ENCODE measurements at places on chromosomes 2 and 18.
A peak's percentile ranks its signal among the peaks of the same experiment; 100 is the strongest.

- no peak for DNase-seq
Observed at GRCh38 chr2:39484206-39484605, 47.1 kb upstream of the MAP4K3 start.

- no peak for DNase-seq
Observed at GRCh38 chr2:99695944-99696253, 206.1 kb upstream of the REV1 start.

GRCh38 chr2:234001380-234002160, 48.9 kb upstream of the SPP2 start:
- no peak for DNase-seq

- no peak for DNase-seq
Observed at GRCh38 chr18:36176711-36177110, 10.6 kb upstream of the MOCOS start.

DNA sequence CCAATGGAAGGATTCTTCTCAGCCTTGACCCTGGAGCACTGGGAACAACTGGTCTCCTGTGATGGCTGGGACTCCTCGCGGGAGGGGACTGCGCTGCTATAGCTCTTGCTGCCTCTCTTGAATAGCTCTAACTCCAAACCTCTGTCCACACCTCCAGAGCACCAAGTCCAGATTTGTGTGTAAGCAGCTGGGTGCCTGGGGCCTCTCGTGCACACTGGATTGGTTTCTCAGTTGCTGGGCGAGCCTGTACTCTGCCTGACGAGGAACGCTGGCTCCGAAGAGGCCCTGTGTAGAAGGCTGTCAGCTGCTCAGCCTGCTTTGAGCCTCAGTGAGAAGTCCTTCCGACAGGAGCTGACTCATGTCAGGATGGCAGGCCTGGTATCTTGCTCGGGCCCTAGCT, 28.8 kb downstream of the LIPG start:
- no peak for DNase-seq

GRCh38 chr2:11903085-11903606, 156.7 kb downstream of the LPIN1 start:
- no peak for DNase-seq

DNA sequence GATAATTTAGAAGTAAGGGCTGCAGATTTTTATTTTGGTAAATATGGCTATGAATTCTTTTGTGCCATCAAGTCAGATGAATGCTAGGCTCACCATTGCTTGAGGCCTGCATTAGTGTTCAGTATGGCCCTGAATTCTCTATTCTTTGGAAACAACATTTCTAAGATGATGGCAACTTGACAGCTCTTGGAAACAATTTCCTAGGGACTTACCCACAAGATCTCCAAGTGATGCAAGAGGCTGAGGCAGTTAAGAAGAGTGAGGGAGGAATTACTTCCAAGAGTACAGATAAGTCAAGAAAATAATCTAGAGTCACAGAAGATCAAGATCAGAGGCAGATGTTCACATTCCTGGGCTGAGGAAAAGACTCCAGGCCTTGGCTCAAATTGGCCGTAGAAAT, 129.1 kb downstream of the NRP2 start:
- DNase-seq, result no peak

GRCh38 chr2:42906111-42906556, 113.8 kb upstream of the HAAO start:
- DNase-seq, result no peak

DNA sequence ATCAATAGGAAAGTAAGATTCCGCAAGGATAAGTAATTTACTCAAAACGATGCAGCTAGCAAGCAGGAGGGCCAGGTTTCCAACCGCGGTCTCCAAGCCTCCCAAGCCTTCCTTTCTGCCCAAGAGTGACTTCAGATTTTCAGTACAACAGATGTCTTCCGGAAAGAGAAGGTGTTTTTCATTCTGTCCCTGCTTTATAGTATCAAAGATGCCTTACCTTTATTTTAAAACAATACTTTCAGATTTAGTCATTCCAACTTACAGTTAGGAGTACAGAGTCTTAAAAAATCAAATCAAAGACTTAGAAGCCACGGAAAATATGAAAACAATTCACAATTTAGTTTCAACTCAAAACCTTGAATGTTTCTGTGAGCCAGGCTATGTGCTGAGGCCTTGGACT, 43.6 kb downstream of the CYB5A start:
- DNase-seq, result no peak

DNA sequence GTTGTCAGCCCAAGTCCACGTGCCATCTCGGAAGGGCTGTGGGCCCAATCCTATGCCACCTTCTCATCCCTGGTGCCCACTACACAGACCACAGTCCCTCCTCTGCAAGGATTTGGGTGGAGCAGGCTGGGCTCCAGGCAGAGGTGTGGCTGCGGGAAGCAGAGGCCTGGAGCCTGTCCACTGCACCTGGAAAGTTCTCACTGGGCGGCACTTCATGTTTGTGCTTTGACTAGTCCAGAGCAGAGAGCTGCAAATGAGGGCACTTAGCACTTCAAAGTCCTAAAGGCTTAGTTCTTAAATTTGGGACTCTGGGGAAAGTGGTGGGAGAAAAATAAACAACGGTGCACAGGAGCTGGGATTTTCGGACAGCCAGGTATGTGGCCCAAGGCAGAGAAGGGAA, 308.9 kb upstream of the POU3F3 start:
- no peak for DNase-seq

GRCh38 chr2:174086708-174087107, 121.5 kb upstream of the SP3 start:
- DNase-seq, result no peak

GRCh38 chr2:207676827-207677354, 34.5 kb upstream of the CCNYL1 start:
- no peak for DNase-seq

GRCh38 chr18:56175330-56176001, 462.9 kb downstream of the TXNL1 start:
- DNase-seq, result no peak

GRCh38 chr2:207264310-207264709, 98.6 kb upstream of the KLF7 start:
- DNase-seq, result no peak

- DNase-seq, result peak; percentile 45
Observed at GRCh38 chr2:143128681-143129580, at the start of gene ARHGAP15. Gene ARHGAP15, plus strand, starts transcription at chr2:143129419.

- no peak for DNase-seq
Observed at GRCh38 chr18:36066001-36066400, 1.4 kb downstream of the RPRD1A start.

GRCh38 chr2:46801731-46802664, 113.6 kb downstream of the MCFD2 start:
- no peak for DNase-seq

GRCh38 chr18:2337552-2338141, 233.7 kb downstream of the METTL4 start:
- no peak for DNase-seq

GRCh38 chr18:66342577-66342976, 261.3 kb downstream of the CDH19 start:
- DNase-seq, result no peak

- peak; percentile 35 for DNase-seq
Observed at GRCh38 chr2:96527286-96528005, 9.1 kb upstream of the ARID5A start.

- DNase-seq, result no peak
Observed at GRCh38 chr2:6929196-6929819, 12.1 kb downstream of the RNF144A start.

- DNase-seq, result no peak
Observed at GRCh38 chr2:237486819-237487448, at the start of gene MLPH. Gene MLPH, plus strand, starts transcription at chr2:237487251. Its CDS starts 6,176 bp downstream, at chr2:237493427.

GRCh38 chr18:40553029-40553428, 1402.0 kb upstream of the PIK3C3 start:
- DNase-seq, result no peak

DNA sequence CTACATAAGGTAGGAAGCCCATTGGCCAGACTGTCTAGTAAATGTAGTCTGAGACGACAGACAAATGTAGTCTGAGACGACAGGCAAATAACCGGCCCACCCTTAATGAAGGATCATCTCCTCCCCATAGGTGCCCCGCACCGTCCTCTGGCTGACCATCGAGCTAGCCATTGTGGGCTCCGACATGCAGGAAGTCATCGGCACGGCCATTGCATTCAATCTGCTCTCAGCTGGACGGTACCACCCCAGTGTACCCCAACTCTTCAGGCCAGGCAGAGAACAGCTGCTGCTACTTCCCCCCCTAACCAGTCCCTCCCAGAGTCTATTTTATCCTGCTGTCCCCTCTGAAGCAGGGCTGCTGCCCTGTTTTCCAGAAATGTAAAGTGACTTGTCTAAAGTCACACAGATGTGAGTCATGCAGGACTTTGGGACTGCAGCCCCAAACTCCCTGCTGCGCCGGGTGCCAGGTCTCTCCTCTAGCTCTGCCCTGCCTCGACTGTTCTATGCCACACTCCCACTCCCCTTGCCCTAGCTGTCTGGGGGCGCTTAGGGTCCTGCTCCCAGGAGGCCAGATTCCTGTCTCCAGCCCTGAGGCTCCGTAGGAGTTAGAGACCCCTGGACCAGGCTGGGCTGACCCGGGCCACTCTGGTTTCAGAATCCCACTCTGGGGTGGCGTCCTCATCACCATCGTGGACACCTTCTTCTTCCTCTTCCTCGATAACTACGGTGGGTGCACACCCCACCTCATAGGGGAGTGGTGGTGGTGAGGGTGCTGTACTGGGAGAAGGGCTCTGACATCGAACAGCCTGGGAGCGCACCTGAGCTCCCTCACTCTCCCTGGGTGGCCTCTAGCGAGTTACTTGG, 4.7 kb downstream of the SLC11A1 start:
- DNase-seq, result no peak

- no peak for DNase-seq
Observed at GRCh38 chr18:30852980-30853379, 189.6 kb downstream of the DSC3 start.

- no peak for DNase-seq
Observed at GRCh38 chr18:49910986-49911385, 97.7 kb upstream of the ACAA2 start.

DNA sequence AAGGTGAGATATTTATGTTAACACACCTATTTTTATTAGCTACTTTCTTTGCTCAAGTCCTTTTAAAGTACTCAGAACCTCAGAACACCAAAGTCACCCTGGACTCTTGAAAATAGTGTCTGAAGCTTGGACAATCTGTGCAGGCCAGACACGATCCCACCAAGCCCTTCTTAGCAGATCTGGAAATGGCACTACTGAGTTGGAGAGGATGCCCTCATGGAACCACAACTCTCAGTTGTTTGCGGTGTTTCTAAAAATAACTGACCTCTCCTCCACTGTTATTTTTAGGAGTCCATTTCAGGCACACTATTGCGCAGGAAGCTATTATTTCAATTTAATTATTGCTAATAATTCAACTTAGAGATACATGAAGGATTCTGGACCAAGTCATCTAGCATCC, 103.5 kb upstream of the ITGB6 start:
- DNase-seq, result no peak

GRCh38 chr18:54209471-54210180, 14.8 kb downstream of the MBD2 start:
- DNase-seq, result no peak

GRCh38 chr18:6881034-6881820, 151.7 kb downstream of the ARHGAP28 start:
- DNase-seq, result no peak

GRCh38 chr2:47134386-47135090, 20.6 kb downstream of the STPG4 start:
- no peak for DNase-seq

DNA sequence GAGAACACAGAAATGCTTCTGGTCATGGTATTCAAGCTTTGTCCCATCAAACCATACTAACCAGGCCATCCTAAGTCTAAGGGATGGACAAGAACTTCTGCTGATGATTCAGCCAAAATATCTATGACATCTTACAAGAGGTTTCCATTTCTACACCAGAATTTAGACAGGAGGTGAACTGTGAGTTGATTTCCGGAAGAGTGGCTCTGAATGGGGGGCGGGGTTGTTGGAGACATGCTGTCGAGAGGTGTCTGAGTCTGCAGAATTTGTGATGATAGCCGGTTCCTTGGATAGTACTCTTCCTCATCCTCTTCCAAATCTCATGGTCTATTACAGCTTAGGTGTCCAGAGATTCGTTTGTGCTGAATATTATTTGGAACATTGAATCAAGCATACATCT, 408.7 kb upstream of the TCF4 start:
- DNase-seq, result no peak

DNA sequence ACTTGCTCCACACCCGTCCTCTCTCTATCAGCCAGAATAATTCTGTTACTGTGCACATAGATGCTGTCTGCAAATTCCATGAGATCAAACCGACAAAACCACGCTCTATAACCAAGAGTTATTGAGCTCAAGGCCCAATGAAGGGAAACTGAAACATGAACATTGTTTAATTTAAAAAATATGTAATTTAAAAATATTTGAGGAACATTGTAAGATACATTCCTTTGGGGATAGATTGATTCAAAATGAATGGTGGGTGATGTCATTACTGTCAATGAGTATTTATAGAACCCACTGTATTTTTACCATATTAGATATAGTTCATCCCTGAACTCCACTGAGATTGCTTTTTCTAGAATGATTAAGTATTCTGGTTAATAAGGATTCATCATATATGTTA, 50.4 kb downstream of the NCKAP5 start:
- no peak for DNase-seq

DNA sequence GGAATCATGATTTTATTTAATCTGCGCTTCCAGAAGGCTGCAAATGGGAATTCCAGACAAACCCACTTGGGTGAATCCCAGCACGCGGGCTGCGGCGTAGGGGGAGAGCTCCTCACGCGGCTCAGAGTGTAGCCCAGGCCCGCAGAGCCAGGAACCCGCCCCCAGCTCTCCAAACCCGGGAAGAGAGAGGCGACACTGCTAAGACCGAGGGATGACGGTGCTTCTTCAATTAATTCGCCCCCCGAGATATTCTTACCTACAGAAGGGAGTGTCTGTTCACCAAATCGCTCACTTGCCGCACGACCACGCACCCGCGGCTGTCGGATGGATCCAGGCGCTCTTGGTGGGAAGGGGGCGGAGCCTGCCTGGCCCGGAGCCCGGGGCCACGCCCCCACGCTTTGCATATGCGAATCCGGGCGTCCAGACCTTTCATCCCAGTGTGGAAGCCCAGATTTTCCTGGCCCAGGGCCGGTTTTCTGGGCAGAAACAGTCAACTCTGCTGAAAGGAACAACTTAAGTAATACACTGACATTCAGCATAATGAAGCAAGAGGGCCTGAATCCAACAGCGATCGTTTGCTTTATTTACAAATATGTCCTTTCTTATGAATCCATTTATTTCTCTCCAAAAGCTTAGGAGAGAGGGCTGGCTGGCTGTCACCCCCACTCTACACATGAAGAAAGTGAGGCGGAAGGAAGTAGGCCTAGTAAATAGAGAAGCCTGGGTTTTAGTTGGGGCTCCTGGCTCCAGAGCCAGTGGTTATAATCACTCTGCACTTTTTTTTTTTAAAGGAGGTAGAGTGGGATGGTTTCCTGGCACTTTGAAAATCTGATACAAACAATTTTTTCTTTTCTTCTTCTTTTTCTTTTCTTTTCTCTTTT, at the start of gene SLC19A3:
Gene SLC19A3 (minus strand): TSS at position 342 of the 881 bp plus-strand sequence. CDS start 15,710 bp downstream, outside the sequence.
- no peak for DNase-seq

GRCh38 chr18:28961669-28962228, 784.8 kb upstream of the CDH2 start:
- no peak for DNase-seq

- no peak for DNase-seq
Observed at GRCh38 chr2:103823847-103824246, 1030.1 kb upstream of the POU3F3 start.
